Type B pancreatic cell (in vitro differentiated cells): ENCODE measurements at places on chromosomes 1 and 21. TPM values are rescaled to one million over a fixed set of nuclear protein-coding genes. Genes with fewer than 3 reads are reported as not detected.

The MAP10 gene
- total RNA-seq: 2.0 and 3.2 TPM in 2 replicates

The FALEC gene
- total RNA-seq: 0.55 and 0.80 TPM in 2 replicates

The GOLT1A gene
- total RNA-seq: 7.0 and 9.7 TPM in 2 replicates

The TNN gene
- 0.57 and 5.0 TPM in 2 replicates for total RNA-seq

The RGS4 gene
- total RNA-seq: 27.5 and 38.1 TPM in 2 replicates

The MAB21L3 gene
- 0.40 TPM in 1 of 2 replicates, not detected in the other for total RNA-seq

The SAMD13 gene
- 3.6 and 6.0 TPM in 2 replicates for total RNA-seq

The VAV3 gene
- total RNA-seq: 10.0 and 12.3 TPM in 2 replicates

The DMRTA2 gene
- 0.29 and 0.48 TPM in 2 replicates for total RNA-seq

The CSMD2 gene
- total RNA-seq: 0.48 and 1.8 TPM in 2 replicates

The SOX13 gene
- total RNA-seq: 38.5 and 39.4 TPM in 2 replicates

The PTGFR gene
- 0.36 TPM in 1 of 2 replicates, not detected in the other for total RNA-seq

The OR2T10 gene
- total RNA-seq: not detected in 2 replicates

The MATN1 gene
- 0.24 and 0.40 TPM in 2 replicates for total RNA-seq

The NUP210L gene
- 0.07 TPM in 1 of 2 replicates, not detected in the other for total RNA-seq

The MACF1 gene
- total RNA-seq: 160 and 201 TPM in 2 replicates

The SPRR5 gene
- not detected in 2 replicates for total RNA-seq

The DNAH14 gene
- total RNA-seq: 23.6 and 42.1 TPM in 2 replicates

The THEM5 gene
- total RNA-seq: not detected in 2 replicates

The TCP10L gene
- 0.93 and 1.2 TPM in 2 replicates for total RNA-seq

The GPR89B gene
- total RNA-seq: 13.8 and 16.5 TPM in 2 replicates

The OR6K3 gene
- not detected in 2 replicates for total RNA-seq

The PCP4 gene
- 20.3 and 31.0 TPM in 2 replicates for total RNA-seq

The CD101 gene
- total RNA-seq: 1.1 and 4.4 TPM in 2 replicates

The FLG gene
- total RNA-seq: 0.02 TPM in 1 of 2 replicates, not detected in the other

The CFAP126 gene
- total RNA-seq: 0.76 and 13.5 TPM in 2 replicates

The AQP10 gene
- total RNA-seq: 0.12 and 0.27 TPM in 2 replicates

The TMEM54 gene
- total RNA-seq: 42.1 and 129 TPM in 2 replicates

The USP1 gene
- total RNA-seq: 30.4 and 44.2 TPM in 2 replicates

The PPIAL4G gene
- total RNA-seq: not detected in 2 replicates

The LMX1A gene
- 13.5 and 34.4 TPM in 2 replicates for total RNA-seq

The TLR5 gene
- 2.8 and 4.2 TPM in 2 replicates for total RNA-seq

The OR2L3 gene
- not detected in 2 replicates for total RNA-seq

The GREM2 gene
- 1.0 and 4.2 TPM in 2 replicates for total RNA-seq

The FHL3 gene
- 7.0 and 25.1 TPM in 2 replicates for total RNA-seq

The PLEKHN1 gene
- 6.4 and 16.7 TPM in 2 replicates for total RNA-seq

The LIN28A gene
- total RNA-seq: 3.1 and 26.2 TPM in 2 replicates

The IL10 gene
- not detected in 2 replicates for total RNA-seq

The TCHH gene
- total RNA-seq: 0.07 and 7.0 TPM in 2 replicates

The TAS1R1 gene
- not detected in 2 replicates for total RNA-seq

The NMNAT1 gene
- total RNA-seq: 11.9 and 12.7 TPM in 2 replicates

The DMBX1 gene
- 0.10 TPM in 1 of 2 replicates, not detected in the other for total RNA-seq

The LMO4 gene
- total RNA-seq: 114 and 132 TPM in 2 replicates

The TRAF5 gene
- total RNA-seq: 14.0 and 17.9 TPM in 2 replicates

The PGLYRP4 gene
- total RNA-seq: 4.4 and 5.9 TPM in 2 replicates

The LAMTOR5 gene
- total RNA-seq: 131 and 142 TPM in 2 replicates

The FAM43B gene
- total RNA-seq: 0.21 and 1.3 TPM in 2 replicates

The GUCA2B gene
- total RNA-seq: 0.69 and 0.92 TPM in 2 replicates

The JMJD4 gene
- total RNA-seq: 23.5 and 25.4 TPM in 2 replicates

The C1orf210 gene
- 9.9 and 17.2 TPM in 2 replicates for total RNA-seq

The TMOD4 gene
- total RNA-seq: 1.9 TPM in 2 replicates
